ENCODE measurements at places on chromosomes 3 and 15.

DNA sequence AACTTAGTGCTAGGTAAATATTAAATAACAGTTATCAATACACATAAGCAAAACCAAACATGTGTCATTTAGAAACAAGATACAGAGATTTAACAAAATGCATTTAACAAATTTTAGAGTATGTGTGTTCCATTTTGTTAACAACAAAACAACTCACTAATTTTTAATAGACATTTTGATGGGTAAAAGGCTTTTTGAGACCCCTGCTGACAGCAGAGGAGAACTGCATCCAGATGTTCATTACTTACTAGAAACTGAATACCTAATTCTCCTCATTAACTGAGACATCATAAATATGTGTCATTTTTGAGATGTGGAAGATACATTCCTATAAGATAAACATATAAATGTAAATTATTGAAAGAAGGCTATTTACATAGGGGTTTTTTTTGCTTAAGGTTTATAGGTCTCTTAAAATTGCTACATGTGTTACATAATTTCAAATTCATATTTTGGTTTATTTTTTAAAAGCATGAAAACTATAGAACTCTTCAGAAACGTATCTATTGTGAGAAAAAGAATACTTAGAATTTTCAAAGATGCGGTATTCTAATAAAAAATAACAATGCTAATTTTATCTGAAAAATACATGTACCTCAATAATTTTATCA, 1009.8 kb downstream of the TUSC7 start:
- no peak for DNase-seq

DNA sequence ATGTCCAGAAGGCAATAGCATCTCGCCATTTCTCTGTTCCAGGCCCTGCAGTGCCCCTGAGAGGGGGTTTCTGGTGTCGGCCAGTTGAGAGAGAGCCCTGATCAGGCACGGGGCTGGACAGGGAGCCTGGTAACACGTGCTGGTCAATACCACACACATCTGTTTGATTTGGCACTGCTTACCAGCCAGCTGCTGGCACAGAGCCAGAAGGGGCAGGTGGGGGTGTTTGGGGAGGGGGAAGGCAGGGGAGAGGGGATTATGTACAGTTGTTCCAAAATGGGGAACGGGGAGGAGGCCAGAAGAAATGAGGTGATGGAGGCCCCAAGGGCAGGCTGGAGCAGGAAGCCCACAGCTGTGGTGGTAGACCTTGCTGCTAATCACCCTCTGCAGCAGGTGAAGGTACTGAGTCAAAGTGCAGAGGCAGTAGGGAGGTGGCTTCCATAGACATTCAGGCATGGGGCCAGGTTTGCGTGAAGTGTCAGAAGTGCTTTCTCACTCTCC, 153.5 kb upstream of the LPP start:
- no peak for DNase-seq

DNA sequence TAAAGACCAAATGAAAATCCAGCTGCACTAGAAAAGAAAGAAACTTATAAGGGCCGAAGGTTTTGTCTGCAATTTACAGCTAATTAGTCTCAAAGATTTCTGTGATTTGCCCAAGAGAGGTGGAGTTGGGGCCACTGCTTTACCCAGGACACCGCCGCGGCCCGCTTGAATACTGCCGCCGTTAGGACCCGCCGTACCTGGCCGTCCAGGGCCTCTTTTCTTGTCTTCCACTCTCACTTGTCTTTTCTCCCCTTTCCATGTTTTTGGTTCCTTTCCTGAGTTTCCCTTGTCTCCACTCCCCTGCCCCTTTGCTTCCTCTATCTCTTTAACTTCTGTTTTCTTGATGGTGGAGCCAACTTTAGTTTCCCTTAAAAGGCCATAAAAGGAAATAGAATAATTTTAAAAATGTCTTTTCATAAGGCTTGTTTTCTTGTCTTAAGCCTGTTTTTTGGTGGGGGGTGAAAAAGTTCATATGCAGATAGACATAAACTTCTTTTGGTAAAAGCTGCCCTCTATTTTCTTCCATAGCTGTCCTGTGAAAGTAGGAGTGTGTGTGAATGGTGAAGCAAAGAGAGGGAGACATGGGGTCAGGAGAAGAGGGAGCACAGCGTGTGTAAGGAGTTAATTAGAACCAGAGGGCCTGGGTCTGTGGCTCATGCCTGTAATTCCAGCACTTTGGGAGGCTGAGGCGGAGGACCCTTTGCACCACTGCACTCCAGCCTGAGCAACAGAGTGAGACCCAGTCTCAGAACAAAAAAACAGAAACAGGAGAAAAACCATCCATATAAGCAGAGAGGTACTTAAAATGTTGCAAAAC, 16.0 kb upstream of the CCNL1 start:
- DNase-seq: no peak

- no peak for DNase-seq
Measured at GRCh38 chr3:46281551-46281950, 39.3 kb downstream of the CCR3 start.

- DNase-seq: no peak
Measured at GRCh38 chr3:196932600-196932999, 9.7 kb downstream of the NCBP2 start.

DNA sequence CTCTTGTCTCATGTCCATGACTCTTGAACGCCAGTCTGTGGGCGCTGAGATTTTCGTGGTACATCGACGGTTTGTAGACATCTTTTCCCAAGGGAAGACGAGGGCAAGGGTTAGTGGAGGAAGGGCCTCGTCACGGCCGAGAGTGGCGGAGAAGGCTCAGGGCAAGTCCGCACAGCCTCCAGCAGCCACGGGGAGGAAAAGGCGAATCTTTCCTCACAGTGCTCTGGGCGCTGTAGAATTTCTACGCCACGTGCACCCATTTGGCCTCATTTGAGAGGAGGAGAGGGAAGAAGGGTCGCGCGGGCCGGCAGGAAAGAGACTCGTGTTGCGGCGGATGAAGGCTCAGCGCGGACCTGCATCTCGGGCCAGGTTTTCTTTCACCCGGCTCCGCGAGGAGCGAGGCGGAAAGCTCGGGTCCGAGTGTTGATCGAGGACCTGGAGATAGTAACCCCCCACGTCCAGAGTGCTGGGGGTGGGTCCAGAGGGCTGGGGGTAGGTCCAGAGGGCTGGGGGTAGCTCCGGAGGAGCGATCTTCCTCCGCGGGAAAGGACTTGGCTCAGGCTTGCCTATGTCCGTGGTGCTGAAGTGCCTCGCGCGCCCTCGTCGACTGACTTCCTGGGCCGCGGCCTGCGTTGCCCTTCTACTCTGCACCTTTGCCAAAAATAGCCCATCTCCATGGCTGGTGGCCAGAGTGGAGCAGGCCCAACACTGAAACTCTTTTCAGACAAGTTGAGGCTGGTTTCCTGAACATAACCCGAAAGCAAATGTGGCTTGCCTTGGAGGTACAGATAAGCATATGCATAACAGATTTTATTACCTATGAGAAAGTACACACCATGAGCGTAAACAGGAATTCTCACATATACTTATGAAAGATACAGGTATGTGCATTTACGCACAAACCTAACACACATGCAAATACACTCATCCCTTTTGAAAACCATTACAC, 1.1 kb downstream of the SLC35G2 start:
- DNase-seq: no peak

All from AG04449 (cell line).